ENCODE measurements at places on chromosomes 13 and 19. TPM values are rescaled to one million over a fixed set of nuclear protein-coding genes. Genes with fewer than 3 reads are reported as not detected.

Gene ZNF578
- 0.64 TPM for total RNA-seq

Gene ZNF497
- 2.5 TPM for total RNA-seq

Gene IRGQ
- total RNA-seq = 17.2 TPM

Gene SMIM44
- total RNA-seq = not detected

Gene FUT6
- total RNA-seq = not detected

Gene POU4F1
- 0.13 TPM for total RNA-seq

Gene PRX
- total RNA-seq = 5.0 TPM

DNA sequence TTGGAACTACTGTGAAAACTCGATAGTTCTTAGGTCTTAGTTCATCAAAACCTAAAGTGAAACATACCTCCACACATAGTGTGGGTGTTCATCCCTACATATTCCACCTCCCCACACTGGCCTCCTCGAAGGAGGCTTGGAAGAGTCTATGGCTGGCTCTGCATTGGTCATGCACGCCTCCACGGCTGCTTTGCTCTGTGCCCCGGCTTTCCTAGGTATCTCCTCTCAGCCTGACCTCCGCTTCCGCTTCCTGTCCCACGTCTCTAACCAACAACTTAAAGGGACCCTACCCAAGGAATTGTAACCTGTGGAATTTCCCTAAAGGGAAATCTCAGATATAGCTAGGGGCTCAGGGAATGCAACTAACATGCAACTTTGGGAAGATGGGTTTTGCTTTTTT, 79.7 kb upstream of the MBNL2 start:
- peaks cover 25% of the 10 kb centered on the region for H3K4me1 ChIP-seq
- H3K27me3 ChIP-seq = no peaks in the 10 kb centered on the region
- no peak overlapping the region for H3K27ac ChIP-seq
- H3K36me3 ChIP-seq = no peaks in the 10 kb centered on the region

GRCh38 chr13:112003396-112003795, 63.6 kb upstream of the SOX1 start:
- no peak overlapping the region for H3K4me3 ChIP-seq
- H3K27ac ChIP-seq = no peak overlapping the region
- no peak for DNase-seq
- no peaks in the 10 kb centered on the region for H3K36me3 ChIP-seq
- H3K4me1 ChIP-seq = no peaks in the 10 kb centered on the region
- peaks cover 6% of the 10 kb centered on the region for H3K27me3 ChIP-seq

- no peak for DNase-seq
- H3K4me1 ChIP-seq = peaks cover 19% of the 10 kb centered on the region
- no peaks in the 10 kb centered on the region for H3K36me3 ChIP-seq
- H3K27me3 ChIP-seq = no peaks in the 10 kb centered on the region
- H3K27ac ChIP-seq = no peak overlapping the region
Observed at GRCh38 chr19:37079238-37079637, 1.0 kb downstream of the ZNF420 start.

- no peak overlapping the region for H3K4me3 ChIP-seq
- no peaks in the 10 kb centered on the region for H3K36me3 ChIP-seq
- H3K27me3 ChIP-seq = no peaks in the 10 kb centered on the region
- no peak overlapping the region for H3K27ac ChIP-seq
- DNase-seq = no peak
Observed at GRCh38 chr13:35732565-35732964, 256.1 kb upstream of the MAB21L1 start.

- no peak for DNase-seq
- no peaks in the 10 kb centered on the region for H3K27me3 ChIP-seq
- H3K27ac ChIP-seq = no peak overlapping the region
- H3K4me1 ChIP-seq = no peaks in the 10 kb centered on the region
- peaks cover 7% of the 10 kb centered on the region for H3K36me3 ChIP-seq
- H3K4me3 ChIP-seq = no peak overlapping the region
Observed at GRCh38 chr13:36834299-36834698, 15.3 kb downstream of the RFXAP start.

- no peaks in the 10 kb centered on the region for H3K27me3 ChIP-seq
- no peak overlapping the region for H3K27ac ChIP-seq
- DNase-seq = no peak
Observed at GRCh38 chr13:75641026-75641425, 4.9 kb downstream of the LMO7 start.

- no peaks in the 10 kb centered on the region for H3K4me1 ChIP-seq
- H3K27me3 ChIP-seq = no peaks in the 10 kb centered on the region
- no peaks in the 10 kb centered on the region for H3K36me3 ChIP-seq
- no peak for DNase-seq
- no peak overlapping the region for H3K4me3 ChIP-seq
- no peak overlapping the region for H3K27ac ChIP-seq
Observed at GRCh38 chr13:50643060-50643459, 200.4 kb downstream of the DLEU7 start.

- no peaks in the 10 kb centered on the region for H3K27me3 ChIP-seq
- H3K4me1 ChIP-seq = peaks cover 8% of the 10 kb centered on the region
- H3K27ac ChIP-seq = no peak overlapping the region
- peaks cover 75% of the 10 kb centered on the region for H3K36me3 ChIP-seq
Observed at GRCh38 chr19:3119071-3119595, 16.7 kb upstream of the GNA15 start.

- H3K27me3 ChIP-seq = peaks cover 31% of the 10 kb centered on the region
- peaks cover 2% of the 10 kb centered on the region for H3K4me1 ChIP-seq
- DNase-seq = no peak
Observed at GRCh38 chr19:17020823-17021222, 5.8 kb downstream of the CPAMD8 start.
